ENCODE measurements at places on chromosomes 3 and 15.
A peak's percentile ranks its signal among the peaks of the same experiment; 100 is the strongest.

DNA sequence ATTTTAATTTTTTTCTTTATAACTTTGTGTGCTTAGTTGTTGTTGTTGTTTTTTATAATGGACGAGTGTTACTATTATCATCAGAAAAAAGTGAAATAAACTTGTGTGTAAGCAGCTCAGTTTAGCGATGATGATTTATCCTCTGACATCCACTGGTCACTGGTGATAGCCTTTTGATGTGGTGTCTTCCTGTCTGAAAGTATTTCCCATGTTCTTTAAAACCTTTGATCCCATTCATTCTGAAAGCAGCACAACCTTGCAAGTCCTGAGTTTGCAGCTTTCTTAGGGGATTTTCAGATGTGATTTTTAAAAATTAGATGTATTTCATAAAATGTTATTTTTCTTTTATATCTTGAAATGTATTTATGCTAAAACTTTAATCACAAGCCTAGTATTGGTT lies 85.9 kb upstream of the ZPLD1 start:
- no peak for DNase-seq

GRCh38 chr3:79810092-79810491 lies 42.3 kb upstream of the ROBO1 start:
- DNase-seq, result no peak

- DNase-seq, result no peak
These were observed 789.9 kb downstream of the IGSF11 start for GRCh38 chr3:118244761-118245160.

DNA sequence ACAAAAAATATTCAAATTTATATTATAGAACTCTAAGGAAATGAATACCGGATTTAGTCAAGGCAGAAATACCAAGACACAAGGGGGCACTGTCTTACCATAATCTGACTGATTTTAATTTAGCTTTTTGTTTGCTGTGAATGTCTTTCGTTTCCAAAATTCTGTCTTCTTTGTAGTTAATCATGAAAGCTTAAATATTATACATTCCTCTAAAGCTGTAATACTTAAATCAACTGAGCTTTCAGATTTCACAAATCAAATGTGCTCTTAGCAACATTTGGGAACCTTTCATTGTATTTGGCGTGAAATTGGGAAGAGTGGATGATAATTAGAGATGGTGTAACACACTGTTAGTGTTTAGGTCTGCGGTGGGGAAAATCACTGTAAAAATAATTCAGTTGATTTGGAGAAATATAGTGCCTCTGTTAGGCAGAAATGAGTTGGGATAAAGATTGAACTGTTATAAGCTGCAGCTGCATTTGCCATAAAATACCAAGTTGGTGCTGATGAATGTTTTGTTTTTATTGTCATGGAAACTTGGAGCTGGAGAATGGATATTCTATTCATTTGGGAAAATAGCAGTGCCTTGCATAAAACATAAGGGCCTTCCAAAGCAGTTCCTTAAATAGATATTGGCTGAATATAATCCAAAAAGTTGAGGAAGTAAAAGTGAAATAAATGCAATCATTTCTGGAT lies 228.2 kb downstream of the TCF12 start:
- no peak for DNase-seq

DNA sequence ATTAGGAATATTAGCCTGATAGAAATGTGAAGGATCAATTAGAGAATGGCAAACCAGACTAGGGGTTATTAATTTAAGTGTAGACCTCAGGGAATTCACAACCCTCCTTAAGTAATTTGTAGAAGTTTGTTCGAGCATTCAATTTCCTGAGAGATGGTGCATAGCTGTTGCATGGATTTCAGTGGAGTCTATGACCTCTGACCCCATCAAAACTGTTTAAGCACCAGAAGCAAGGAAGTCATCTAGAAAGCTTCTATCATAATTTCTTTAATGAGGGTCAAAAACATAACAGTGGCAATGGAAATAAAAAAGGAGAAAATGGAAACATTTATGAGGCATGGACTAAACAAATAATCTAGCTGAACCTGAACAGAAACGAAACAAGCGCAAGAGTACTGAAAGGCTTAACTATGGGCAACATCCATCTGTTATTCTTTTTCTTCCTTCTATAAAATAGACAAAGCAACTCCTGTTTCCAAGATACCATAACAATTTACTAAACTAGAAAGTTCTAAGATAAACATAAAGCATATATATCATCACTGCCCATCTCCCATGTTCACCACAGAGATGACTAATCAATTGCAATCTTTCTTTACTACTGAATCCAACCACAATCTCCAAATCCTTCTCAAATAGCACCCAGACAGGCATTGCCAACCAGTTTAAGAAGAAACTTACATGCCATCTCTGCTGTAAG lies 151.4 kb downstream of the THRB start:
- peak; percentile 49 for DNase-seq

- DNase-seq, result no peak
These were observed 730.1 kb downstream of the IGSF11 start for GRCh38 chr3:118304557-118304956.

GRCh38 chr3:155367506-155367905 lies 74.0 kb upstream of the STRIT1 start:
- no peak for DNase-seq

GRCh38 chr3:11323813-11324212 lies 51.6 kb downstream of the ATG7 start:
- DNase-seq, result no peak

DNA sequence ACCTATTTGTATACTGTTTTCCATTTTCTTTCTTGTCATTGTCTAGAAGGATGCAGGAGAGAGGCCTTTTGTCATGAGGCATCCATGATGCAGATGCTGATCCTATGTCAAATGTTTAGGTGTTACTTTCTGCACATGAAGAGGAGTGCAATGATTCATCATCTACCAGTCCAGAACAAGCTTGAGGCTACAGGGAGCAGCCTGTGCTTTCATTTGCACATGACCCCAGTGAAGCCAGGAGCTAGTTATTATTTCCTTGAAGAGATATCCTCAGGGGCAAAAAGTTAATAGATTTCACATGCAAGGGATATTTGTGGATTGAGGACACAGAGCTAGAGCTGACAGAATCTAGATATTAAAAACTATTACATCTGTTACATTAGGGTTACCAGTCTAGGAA lies 204.4 kb upstream of the TGFBR2 start:
- no peak for DNase-seq

- no peak for DNase-seq
These were observed 602.4 kb upstream of the MDFIC2 start for GRCh38 chr3:70914862-70915261.

DNA sequence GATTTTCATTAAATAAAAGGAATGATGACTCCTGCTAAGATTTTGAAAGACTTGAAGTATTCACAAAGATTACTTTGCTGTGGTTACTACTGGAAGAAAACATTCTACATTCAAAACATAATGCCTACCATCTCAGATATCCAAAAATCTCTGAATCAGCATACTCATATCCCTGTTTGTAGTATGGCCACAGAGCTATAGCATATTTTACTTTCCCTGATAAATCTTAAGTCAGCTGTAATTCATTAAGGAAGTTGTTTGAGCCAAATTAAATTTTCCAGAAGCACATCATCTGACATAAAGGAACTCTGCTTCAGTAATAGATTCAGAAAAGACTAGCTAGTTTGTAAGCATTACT lies 942.0 kb downstream of the ROBO1 start:
- peak; percentile 60 for DNase-seq

- DNase-seq, result no peak
These were observed 112.7 kb downstream of the TNIK start for GRCh38 chr3:171347301-171348039.

- DNase-seq, result no peak
These were observed 29.2 kb upstream of the PRICKLE2 start for GRCh38 chr3:64254443-64254842.

All from fibroblast of skin of left quadriceps (primary cell).